Kidney (tissue), 22 donors: ENCODE measurements at places on chromosomes 3 and 15.

- no peaks in the 10 kb centered on the region for H3K36me3 ChIP-seq
- H3K27ac ChIP-seq = no peak overlapping the region
- H3K4me1 ChIP-seq = no peaks in the 10 kb centered on the region
Observed at GRCh38 chr3:28859897-28860296, 421.0 kb upstream of the RBMS3 start.

- H3K4me3 ChIP-seq = no peak overlapping the region
- DNase-seq = no peak
- H3K36me3 ChIP-seq = no peaks in the 10 kb centered on the region
- H3K27ac ChIP-seq = no peak overlapping the region
- H3K27me3 ChIP-seq = no peaks in the 10 kb centered on the region
- no peaks in the 10 kb centered on the region for H3K4me1 ChIP-seq
Observed at GRCh38 chr3:64411101-64411500, 185.8 kb upstream of the PRICKLE2 start.

GRCh38 chr15:67462875-67463274, 58.1 kb upstream of the C15orf61 start:
- no peaks in the 10 kb centered on the region for H3K4me1 ChIP-seq
- no peak overlapping the region for H3K4me3 ChIP-seq
- no peaks in the 10 kb centered on the region for H3K36me3 ChIP-seq
- no peak for DNase-seq
- H3K27me3 ChIP-seq = no peaks in the 10 kb centered on the region
- H3K27ac ChIP-seq = no peak overlapping the region

GRCh38 chr3:11768604-11769003, 78.1 kb downstream of the TAMM41 start:
- no peaks in the 10 kb centered on the region for H3K4me1 ChIP-seq
- H3K27ac ChIP-seq = no peak overlapping the region
- no peaks in the 10 kb centered on the region for H3K27me3 ChIP-seq
- no peak overlapping the region for H3K4me3 ChIP-seq
- no peaks in the 10 kb centered on the region for H3K36me3 ChIP-seq

DNA sequence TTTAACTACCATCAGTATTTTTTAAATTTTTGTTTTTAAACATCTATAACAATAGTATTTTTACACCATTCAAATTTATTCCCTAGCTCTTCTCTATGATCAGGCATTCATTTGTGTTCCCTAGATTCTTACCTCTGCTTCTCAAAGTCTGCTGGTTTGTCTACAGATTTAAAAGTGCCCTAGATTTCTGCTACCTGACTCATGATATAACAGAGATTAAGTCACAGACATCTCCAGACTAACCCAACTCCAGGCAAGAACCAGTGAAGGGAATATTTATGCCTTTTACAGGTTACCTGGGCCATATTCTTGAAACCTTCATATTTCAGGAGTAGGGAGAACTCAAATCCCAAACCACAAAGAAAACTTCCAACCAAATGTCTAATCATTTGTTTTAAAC, 38.8 kb downstream of the ADAM10 start:
- peaks cover 5% of the 10 kb centered on the region for H3K36me3 ChIP-seq
- H3K4me3 ChIP-seq = no peak overlapping the region
- H3K27me3 ChIP-seq = no peaks in the 10 kb centered on the region
- DNase-seq = no peak
- no peak overlapping the region for H3K27ac ChIP-seq
